Sigmoid colon (tissue), 7 donors: ENCODE measurements at places on chromosomes 12 and 14.

DNA sequence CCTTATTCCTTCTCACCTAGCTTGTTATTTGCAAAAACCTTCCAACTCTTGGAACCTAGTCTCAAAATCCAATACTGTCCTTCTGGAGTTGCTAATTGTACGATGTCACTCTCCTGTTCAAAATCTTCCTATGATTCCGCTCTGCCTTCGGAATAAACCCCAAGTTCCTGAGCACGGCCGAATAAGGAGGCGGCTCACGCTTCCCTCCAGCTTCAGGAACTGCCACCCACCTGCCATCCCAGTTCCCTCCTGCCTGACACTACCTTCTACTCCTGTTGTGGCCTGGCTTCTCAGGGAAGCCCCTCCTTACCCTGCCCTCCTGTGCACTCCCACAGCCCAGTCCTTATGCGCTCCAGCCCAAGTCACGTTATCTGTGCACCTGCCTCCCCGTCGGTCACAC, 73.2 kb downstream of the SETD3 start:
- peak; percentile 42 for DNase-seq
- H3K27me3 ChIP-seq: no peaks in the 10 kb centered on the region
- H3K4me3 ChIP-seq: no peak overlapping the region
- no peaks in the 10 kb centered on the region for H3K4me1 ChIP-seq
- no peak overlapping the region for H3K27ac ChIP-seq
- H3K36me3 ChIP-seq: peaks cover 11% of the 10 kb centered on the region

- H3K27ac ChIP-seq: no peak overlapping the region
- DNase-seq: no peak
- H3K4me3 ChIP-seq: no peak overlapping the region
- H3K4me1 ChIP-seq: no peaks in the 10 kb centered on the region
Measured at GRCh38 chr14:106657460-106657859, 1131.1 kb downstream of the TMEM121 start.

DNA sequence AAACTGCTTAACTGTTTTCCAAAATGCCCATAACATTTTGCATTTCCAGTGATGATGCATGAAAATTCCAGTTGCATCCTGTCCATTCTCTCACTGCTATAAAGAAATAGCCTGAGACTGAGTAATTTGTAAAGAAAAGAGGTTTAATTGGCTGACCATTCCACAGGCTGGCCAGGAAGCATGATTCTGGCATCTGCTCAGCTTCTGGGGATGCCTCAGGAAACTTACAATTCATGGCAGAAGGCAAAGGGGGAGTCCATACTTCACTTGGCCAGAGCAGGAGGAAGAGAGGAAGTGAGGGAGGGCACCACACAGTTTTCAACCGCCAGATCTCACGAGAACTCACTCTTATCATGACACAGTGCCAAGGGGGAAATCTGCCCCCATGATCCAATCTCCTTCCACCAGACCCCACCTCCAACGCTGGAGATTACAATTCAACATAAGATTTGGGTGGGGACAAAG, 18.2 kb upstream of the CLEC2D start:
- no peak for DNase-seq
- H3K4me1 ChIP-seq: peaks cover 17% of the 10 kb centered on the region
- H3K27me3 ChIP-seq: no peaks in the 10 kb centered on the region
- peak overlapping the region; percentile 90 for H3K27ac ChIP-seq
- no peak overlapping the region for H3K4me3 ChIP-seq
- peaks cover 10% of the 10 kb centered on the region for H3K36me3 ChIP-seq

DNA sequence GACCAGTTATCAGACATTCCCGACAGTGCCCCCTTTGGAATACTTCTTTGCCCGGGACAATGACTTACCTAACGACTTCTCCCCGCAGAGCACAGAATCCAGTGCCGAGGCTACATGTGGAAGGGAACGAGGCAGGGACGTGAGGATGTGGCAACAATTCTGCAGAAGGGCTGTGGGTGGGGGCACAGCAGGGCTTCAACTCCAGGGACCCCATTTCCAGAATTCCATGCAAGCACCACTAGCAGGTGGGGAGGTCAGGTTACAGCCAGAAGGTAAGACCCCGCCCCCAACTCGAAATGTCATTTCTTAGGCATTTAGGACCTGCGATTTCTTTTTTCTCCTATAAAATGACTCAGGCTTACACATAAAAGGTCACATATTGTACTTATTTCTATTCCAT, 207.9 kb downstream of the TMEM132C start:
- no peaks in the 10 kb centered on the region for H3K36me3 ChIP-seq
- H3K4me1 ChIP-seq: no peaks in the 10 kb centered on the region
- no peaks in the 10 kb centered on the region for H3K27me3 ChIP-seq
- H3K4me3 ChIP-seq: no peak overlapping the region
- DNase-seq: no peak
- H3K27ac ChIP-seq: no peak overlapping the region

GRCh38 chr12:116319233-116319897, 41.9 kb upstream of the MED13L start:
- peak overlapping the region; percentile 90 for H3K27ac ChIP-seq
- peak overlapping the region; percentile 15 for H3K4me3 ChIP-seq

DNA sequence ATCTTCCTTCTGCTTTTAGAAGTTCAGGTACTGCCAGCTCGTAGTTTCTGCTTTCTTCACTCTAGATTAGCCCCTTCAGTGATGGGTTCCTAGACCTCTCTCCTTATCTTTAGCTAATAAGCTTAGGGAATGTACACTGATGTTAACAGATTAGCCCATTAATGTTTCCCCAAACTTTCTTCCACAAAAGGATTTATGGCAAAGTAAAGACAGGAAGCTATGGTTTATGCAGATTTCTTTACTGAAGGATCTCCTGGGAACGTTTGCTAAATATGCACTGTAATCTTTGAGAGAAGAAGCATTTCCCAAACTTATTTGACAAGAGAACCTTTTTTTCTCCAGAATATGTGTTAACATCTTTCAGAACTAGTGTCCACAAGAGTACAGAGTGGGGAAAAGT, 4.2 kb downstream of the SOCS4 start:
- H3K27me3 ChIP-seq: no peaks in the 10 kb centered on the region
- no peaks in the 10 kb centered on the region for H3K4me1 ChIP-seq
- no peak overlapping the region for H3K27ac ChIP-seq

- no peak for DNase-seq
- no peaks in the 10 kb centered on the region for H3K36me3 ChIP-seq
- peaks cover 48% of the 10 kb centered on the region for H3K4me1 ChIP-seq
- H3K27ac ChIP-seq: peak overlapping the region; percentile 62
Measured at GRCh38 chr14:64612971-64613666, 63.4 kb downstream of the PPP1R36 start.

DNA sequence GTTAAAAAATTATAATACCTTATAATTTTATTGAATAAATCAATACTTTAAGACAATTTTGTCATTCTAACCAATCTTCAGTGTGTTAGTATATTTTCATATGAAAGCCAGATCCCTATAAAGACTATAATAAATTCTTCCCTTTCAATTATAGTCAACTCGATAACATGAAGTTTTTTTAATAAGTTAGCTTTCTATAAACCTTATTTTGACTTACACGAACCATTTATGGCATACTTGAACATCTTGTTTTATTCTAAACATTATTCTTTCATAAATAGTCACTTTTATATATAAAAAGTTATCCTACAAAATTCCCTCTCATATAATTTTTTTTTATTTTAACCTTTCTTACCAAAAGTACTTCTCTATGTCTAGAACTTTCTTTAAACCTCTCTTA, 1002.3 kb downstream of the TMEM121 start:
- no peak overlapping the region for H3K4me3 ChIP-seq
- no peaks in the 10 kb centered on the region for H3K27me3 ChIP-seq
- DNase-seq: no peak
- H3K4me1 ChIP-seq: no peaks in the 10 kb centered on the region

- DNase-seq: no peak
- H3K4me1 ChIP-seq: peaks cover 20% of the 10 kb centered on the region
- no peak overlapping the region for H3K4me3 ChIP-seq
Measured at GRCh38 chr12:75783093-75783877, 248.3 kb downstream of the PHLDA1 start.
